ENCODE measurements at places on chromosomes 4 and X. TPM values are rescaled to one million over a fixed set of nuclear protein-coding genes. Genes with fewer than 3 reads are reported as not detected.

Gene TMEM33
- total RNA-seq = 163 TPM

DNA sequence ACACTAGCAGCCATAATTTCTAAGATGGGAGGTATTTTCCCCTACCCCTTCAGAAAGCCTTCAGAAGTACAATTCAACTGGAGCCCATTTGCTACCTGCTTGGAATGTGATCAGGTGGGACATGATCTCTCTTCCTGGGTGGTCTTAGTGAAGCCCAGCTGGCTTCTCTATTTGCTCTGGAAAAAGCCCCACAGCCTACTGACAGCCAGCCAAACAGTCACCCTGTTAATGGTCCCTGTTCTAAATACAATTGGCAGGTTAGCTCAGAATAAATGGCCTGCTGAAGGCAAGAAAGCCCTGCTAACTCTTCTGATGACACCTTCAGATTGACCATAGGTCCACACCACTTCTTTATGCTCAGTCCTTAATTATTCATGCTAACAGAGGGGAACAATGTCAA lies 39.9 kb downstream of the HS6ST2 start:
- no peaks in the 10 kb centered on the region for H3K36me3 ChIP-seq
- DNase-seq = no peak
- no peaks in the 10 kb centered on the region for H3K27me3 ChIP-seq
- H3K27ac ChIP-seq = no peak overlapping the region

DNA sequence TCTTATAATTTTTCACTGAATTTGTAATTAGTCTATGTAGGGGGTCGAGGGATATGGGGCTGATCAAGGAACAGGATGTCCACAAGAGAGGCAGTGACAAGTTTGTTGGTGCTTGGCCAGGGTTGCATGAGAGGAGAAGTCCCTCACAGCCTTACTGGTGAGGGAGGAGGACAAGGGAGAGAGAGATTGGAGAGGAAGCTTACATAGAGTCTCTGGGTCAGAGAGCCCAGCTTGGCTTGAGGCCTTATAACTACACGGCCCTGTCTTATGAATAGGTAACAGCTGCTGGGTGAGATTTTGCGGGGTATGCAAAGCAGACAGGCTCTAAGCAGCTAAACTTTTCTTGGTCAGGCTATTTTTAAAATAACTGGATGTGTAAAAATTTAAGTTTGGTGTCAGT lies 37.9 kb upstream of the OTUD4 start:
- H3K27me3 ChIP-seq = no peaks in the 10 kb centered on the region
- no peak for DNase-seq
- H3K36me3 ChIP-seq = no peaks in the 10 kb centered on the region
- no peak overlapping the region for H3K27ac ChIP-seq

Gene ODAM
- total RNA-seq = not detected

DNA sequence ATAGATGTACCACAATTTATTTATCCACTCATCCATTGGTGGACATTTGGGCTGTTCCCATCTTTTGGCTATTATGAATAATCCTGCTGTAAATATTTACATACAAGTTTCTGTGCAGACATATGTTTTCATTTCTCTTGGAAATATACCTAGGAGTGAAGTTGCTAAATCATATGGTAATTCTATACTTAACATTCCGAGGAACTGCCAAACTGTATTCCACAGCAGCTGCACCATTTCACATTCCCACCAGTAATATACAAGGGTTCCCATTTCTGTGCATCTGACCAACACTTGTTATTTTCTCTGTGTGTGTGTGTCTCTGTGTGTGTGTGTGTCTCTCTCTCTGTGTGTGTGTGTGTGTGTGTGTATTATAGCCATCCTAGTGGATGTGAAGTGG lies 15.4 kb upstream of the DOCK11 start:
- DNase-seq = no peak
- no peak overlapping the region for H3K27ac ChIP-seq
- no peaks in the 10 kb centered on the region for H3K27me3 ChIP-seq
